Motor neuron (in vitro differentiated cells): ENCODE measurements at places on chromosomes 2 and 18. TPM values are rescaled to one million over a fixed set of nuclear protein-coding genes. Genes with fewer than 3 reads are reported as not detected.

DNA sequence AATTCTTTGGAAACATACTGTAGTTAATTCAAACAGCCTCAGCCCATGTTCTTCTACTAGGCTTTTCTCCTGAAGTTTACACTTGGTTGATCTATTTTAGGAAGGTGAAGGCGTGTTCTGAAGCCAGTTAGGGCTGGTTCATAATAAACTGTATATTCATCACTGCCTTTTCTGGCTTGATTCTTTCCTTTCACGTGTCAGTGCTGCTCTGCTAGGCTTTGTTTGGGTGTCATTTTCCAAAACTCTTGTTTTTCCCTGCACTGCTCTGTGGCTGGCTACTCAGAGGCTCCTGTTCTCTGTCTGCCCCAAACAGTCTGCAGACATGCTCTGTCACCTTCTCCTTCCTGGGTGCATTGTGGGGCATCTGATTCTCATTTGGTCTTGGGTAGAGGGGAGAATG is 136.1 kb downstream of the PARD3B start:
- ATAC-seq, result peak; percentile 93

- peak; percentile 53 for ATAC-seq
Observed at GRCh38 chr2:223264541-223265193, 212.7 kb downstream of the KCNE4 start.

DNA sequence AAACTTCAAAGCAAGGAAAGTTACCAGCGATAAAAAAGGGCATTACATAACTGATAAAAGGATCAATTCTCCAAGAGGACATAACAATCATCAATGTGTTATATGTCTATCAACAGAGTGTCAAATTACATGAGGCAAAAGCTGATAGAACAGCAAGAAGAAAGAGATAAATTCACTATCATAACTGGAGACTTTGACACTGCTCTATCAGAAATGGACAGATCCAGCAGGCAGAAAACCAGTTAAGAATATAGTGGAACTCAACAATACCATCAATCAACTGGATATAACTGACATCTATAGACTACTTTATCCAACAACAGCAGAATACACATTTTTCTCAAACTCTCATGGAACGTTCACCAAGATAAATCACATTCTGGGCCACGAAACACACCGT is 65.0 kb downstream of the ROCK2 start:
- ATAC-seq, result no peak

ZNF892 gene
- 11.0 and 12.2 TPM in 2 replicates for total RNA-seq

DNA sequence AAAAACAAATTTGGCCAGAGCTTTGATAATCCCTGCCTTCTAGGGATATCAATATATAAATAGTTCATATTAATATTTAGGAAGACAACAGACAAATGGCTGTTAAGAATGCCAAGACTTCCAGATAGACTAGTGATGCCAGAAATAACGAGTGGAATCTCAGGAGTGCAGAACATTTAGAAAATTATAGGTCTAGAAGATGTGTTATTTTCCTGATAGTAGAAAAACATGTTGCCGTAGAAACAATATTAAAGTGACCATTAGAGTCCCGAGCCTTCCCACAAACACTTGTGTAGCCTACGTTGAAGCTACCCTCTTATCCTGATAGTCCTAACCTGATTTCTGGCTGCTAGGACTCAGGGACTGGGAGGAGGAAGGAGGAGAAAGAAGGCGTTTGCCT is 54.3 kb upstream of the ITGA6 start:
- ATAC-seq, result no peak

- ATAC-seq, result peak; percentile 52
Observed at GRCh38 chr2:2828774-2829368, 497.8 kb upstream of the MYT1L start.
